Naive thymus-derived CD4-positive, alpha-beta T cell (primary cell): ENCODE measurements at places on chromosomes 5 and 9. TPM values are rescaled to one million over a fixed set of nuclear protein-coding genes. Genes with fewer than 3 reads are reported as not detected.

DNA sequence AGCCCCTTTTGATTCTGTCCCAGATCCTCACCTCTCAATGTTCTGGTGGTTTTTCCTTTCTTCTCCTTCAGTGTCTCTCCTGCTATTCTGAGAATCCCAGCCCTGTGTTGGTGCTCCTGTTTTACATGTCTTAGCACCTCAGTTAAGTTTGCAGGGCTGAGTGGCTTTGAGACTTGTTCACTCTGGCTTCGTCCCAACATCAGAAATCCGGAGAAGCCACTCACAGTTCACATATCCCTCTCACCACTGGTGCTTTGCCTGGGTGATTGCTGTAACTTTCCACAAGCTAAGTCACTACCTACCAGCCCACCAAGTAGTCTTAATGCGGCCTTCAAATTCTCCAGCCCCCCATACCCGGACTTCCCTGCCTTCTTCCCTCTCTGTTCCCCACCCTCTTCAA is 40.2 kb downstream of the CYFIP2 start:
- no peak for DNase-seq

DNA sequence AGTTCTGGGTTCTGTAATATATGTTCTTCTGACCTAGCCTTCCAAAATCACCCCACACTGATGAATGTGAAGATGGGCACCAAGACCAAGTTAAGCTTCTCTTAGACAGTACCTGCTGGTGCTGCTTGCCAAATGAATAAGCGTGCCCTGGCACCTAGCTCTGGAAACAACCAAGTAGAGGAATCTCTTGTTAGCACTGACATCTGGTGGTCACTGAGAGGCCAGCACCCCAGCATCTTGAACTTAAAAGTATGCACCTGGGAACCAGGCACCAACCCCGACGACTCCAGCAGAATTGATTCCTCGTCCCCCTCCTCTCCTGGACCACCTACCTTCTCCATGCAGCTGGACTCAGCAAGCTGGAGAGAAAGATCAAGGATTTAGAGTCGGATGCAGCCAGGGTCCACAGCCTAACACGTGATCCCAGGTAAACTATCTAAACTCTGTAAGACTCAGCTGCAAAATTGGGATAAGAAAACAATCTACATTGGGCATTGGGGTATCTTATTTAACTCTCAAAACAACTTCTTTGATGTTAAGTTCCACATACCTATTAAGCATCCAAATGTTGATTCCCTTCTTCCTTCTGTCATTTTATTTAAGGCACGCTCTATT is 89.8 kb downstream of the SLC1A3 start:
- peak; percentile 42 for DNase-seq

ZNF883 gene
- polyA plus RNA-seq: 0.76 TPM

TMEM174 gene
- polyA plus RNA-seq: not detected

- DNase-seq: no peak
Observed at GRCh38 chr9:131923132-131923671, 156.5 kb downstream of the MED27 start.

PPP2R2B gene
- polyA plus RNA-seq: 0.17 TPM

UBE2QL1 gene
- polyA plus RNA-seq: not detected

- no peak for DNase-seq
Observed at GRCh38 chr5:180522330-180522729, 28.2 kb downstream of the CNOT6 start.

DNA sequence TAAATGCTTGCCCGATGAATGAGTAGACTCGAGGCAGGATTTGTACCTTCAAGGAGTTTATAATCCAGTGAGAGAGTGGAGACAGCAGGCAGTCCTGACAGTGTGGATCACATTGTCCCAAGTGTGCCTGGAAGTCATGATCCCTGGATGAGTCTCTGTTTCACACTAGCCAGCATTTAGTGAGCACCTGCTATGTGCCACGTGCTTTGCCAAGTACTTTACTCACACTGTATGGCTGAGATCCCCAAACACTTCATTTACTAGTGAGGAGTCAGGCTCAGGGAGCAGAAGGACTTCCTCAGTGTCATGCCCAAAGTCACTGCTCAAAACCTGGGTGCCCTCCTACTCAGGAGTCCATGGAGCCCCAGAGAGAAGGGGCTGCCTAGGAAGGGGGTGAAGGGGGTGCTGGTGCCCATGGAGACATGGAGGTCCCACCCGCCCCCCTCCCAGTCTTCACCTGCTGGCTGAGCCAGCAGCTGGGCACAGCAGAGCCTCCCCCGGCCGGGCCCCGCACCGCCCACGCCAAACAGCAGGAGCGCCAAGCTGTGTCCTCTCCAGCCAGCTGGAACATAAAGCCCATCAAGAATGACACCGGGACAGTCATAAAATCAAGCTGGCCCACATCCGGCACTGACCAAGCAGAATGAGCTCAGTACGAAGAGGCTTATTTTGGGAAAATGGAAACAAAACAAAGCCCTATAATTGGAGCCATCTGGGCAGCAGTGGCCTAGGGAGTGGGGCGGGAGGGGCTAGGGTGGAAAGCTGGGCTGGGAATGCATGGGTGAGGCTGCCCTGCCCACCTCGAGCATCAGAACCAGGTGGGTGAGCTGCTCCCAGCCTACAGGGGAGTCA is 10.6 kb downstream of the LAMC3 start:
- no peak for DNase-seq

SOWAHA gene
- not detected for polyA plus RNA-seq

- no peak for DNase-seq
Observed at GRCh38 chr5:160133071-160133917, 14.0 kb upstream of the PWWP2A start.

- DNase-seq: no peak
Observed at GRCh38 chr9:6973762-6974161, 216.0 kb downstream of the KDM4C start.

DNA sequence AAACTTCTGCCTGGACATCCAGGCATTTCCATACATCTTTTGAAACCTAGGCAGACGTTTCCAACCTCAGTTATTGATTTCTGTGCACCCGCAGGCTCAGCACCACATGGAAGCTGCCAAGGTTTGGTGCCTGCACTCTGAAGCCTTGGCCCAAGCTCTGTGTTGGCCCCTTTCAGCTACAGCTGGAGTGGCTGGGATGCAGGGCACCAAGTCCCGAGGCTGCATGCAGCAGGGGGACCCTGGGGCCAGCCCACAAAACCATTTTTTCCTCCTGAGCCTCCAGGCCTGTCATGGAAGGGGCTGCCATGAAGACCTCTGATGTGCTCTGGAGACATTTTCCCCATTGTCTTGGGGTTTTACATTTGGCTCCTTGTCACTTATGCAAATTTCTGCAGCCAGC is 49.9 kb downstream of the NFX1 start:
- DNase-seq: no peak

DNA sequence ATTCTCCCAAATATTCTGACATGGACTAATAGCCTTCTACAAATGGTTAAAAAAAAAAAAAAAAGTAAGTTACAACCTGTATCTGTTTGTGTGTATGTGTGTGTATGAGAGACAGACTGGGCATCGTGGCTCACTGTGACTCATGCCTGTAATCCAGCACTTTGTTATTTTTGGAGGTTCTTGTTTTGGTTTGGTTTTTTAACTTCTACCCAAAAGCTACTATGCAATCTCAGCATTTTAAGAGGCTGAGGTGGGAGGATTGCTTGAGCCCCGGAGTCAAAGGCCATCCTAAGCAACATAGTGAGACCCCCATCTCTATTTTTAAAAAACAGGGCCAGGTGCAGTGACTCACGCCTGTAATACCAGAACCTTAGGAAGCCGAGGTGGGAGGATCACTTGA is 17.6 kb upstream of the HAVCR1 start:
- DNase-seq: no peak
